ENCODE measurements at places on chromosomes 5 and 9.

- DNase-seq: no peak
These were observed 19.5 kb downstream of the SRFBP1 start for GRCh38 chr5:121981254-121981653.

GRCh38 chr5:61180886-61181285, 18.6 kb upstream of the SMIM15 start:
- no peak for DNase-seq

- no peak for DNase-seq
These were observed 25.6 kb upstream of the GCNT1 start for GRCh38 chr9:76433406-76433805.

DNA sequence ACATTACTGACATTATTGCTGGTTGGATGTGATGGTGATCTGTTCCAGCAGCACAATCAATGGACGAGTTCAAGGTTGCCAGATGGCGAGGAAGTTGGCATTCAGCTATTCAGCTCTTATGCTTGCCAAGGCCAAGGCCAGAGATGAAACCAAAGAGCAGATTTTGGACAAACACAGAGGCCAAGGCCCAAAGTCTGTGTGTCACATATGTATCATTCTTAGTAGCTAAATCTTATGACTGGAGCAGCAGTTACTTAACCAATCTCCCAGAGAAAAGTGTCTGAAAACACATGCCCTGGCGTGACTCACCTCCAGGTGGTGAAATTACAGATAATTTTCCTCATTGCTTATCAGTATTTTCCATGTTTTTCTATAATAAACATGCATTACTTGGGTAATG, 189.0 kb upstream of the EGFLAM start:
- no peak for DNase-seq

GRCh38 chr5:61622156-61622555, 290.1 kb downstream of the ZSWIM6 start:
- no peak for DNase-seq

DNA sequence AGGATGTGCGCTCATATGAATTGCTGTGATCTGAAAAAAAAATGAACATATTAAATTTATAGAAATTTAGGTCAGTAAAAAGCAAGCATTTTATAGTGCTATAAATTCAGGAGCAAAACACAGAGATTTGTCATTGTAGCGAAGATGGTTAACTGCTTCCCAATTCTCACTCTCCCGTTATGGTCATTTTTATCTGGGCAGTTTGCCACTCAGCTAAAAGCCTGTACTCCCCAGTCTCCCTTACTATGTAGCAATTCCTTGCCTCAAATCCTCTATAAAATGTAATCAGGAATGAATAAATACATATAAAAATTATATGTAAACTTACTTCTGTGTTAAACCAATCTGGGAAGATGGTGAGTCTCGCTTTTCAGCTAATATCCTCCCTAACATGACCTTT, 471.5 kb downstream of the HINT1 start:
- no peak for DNase-seq

GRCh38 chr9:88950341-88951154, 40.7 kb upstream of the S1PR3 start:
- DNase-seq: no peak

- DNase-seq: peak; percentile 61
These were observed 8.7 kb downstream of the STK10 start for GRCh38 chr5:172178991-172179989.

- DNase-seq: no peak
These were observed 44.7 kb upstream of the ICE1 start for GRCh38 chr5:5377780-5378179.

DNA sequence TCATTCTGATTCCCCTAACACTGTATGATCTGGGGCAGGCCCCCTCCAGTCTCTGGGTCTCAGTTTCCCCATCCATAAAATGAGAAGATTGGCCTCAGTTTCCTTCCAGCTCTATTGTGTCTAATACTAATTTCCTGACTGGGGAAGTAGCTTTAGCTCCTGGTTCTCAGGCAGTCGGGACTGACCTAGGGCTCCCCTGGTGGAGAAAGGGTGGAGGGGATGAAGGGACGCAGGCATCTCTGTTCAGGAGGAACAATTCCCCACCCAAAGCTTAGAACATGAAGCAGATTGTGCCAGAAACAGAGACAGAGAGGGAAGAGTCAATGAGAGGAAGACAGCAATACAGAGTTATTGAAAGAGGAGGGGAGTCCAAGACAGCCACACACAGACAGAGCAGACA, 14.2 kb upstream of the PTGS1 start:
- DNase-seq: no peak

DNA sequence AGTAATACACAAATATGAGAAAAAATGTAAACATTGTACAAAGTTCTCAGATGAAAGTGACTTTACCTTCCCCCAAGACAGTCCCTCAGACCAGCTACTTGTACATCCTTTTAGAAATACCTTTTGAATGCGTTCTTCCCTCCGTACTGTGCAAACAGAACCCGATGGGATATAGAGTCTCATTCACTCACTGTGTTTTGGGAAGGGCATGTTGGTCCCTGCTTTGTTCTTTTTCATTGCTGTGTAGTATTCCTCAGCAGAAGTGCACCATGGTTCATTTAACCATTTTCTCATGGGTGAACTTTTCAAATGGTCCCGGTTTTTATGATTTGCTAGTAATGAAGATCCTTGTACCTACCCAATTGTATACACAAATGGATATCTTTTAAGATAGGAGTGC, 94.4 kb downstream of the ANKRD33B start:
- DNase-seq: no peak

DNA sequence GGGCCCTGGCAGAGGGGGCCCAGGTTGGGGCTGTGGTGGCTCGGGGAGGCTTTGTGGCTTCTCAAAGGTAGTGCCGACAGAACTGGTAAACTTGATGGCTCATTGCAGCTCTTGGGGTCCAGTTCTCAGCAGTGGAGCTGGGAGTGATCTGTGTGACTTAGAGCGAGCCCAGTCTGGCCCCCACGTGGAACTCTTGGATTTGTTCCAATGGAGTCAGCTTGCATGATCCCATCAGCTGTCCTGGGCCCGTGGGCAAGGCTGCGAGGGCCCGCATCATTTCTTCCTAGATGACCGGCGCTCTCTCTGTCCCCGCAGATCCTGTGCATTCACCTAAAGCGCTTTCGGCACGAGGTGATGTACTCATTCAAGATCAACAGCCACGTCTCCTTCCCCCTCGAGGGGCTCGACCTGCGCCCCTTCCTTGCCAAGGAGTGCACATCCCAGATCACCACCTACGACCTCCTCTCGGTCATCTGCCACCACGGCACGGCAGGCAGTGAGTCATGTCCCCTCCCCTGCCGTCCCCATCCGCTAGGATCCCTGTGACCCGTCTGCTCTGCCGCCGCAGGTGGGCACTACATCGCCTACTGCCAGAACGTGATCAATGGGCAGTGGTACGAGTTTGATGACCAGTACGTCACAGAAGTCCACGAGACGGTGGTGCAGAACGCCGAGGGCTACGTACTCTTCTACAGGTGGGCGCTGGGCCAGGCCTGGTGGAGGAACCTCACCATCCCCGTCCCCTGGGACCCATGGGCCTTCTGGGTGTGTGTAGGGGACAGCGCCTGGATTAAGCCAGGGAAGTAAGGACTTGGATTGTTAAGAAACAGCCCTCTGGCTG, 39.2 kb downstream of the USP20 start:
- DNase-seq: no peak

DNA sequence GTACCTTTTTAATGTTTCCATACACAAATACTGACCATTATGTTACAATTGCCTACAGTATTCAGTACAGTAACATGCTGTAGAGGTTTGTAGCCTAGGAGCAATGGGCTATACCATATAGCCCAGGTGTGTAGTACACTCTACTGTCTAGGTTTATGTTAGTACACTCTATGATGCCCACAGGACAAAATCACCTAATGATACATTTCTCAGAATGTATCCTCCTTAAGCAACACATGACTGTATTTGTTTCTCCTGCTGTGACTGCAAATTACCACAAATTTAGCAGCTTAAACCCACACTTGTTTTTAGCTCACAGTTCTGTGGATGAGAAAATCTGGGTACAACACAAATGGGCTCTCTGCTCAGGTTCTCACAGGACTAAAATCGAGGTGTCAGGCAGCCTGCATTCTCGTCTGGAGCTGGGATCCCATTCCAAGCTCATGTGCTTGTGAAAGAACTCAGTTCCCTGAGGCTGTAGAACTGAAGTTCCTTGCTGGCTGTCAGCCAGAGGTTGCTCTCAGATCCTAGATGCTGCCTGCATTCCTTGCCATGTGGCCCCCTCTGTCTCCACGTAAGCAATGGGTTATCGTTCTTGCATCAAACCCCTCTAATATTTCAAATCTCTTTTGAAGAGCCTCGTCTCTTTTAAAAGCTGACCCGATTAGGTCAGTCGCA, 38.6 kb upstream of the PIK3R1 start:
- DNase-seq: no peak

- DNase-seq: no peak
These were observed 7.4 kb downstream of the GZMK start for GRCh38 chr5:55031492-55031891.

- no peak for DNase-seq
These were observed 196.0 kb upstream of the ANKRD55 start for GRCh38 chr5:56429110-56429561.

GRCh38 chr5:167948251-167948650, 343.2 kb upstream of the WWC1 start:
- DNase-seq: no peak

DNA sequence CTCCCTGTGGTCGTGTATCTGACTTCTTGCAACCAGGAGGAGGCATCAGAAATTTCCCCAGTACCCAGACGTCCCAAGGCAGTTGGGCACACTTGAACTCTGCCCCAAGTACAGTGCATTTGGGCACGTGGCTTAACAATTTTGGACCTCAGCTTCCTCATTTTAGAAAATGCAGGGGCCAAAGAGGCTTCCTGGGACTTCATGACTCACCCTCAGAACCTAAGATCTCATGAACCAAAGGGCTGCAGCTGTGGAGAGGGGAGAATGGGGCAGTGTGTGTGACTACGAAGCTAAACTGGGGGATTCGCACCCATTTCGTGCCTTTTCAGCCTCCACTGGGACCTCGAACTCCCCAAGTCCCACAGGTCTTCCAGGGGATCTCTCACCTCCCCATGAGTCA, 59.2 kb downstream of the SYK start:
- no peak for DNase-seq

All from germinal center (tissue), 1 donor.